ENCODE measurements at places on chromosomes 4 and X.

- DNase-seq: no peak
These were observed 18.2 kb upstream of the RPL34 start for GRCh38 chr4:108602163-108602562.

GRCh38 chr4:144788469-144788868, 142.5 kb downstream of the HHIP start:
- DNase-seq: no peak

- no peak for DNase-seq
These were observed 226.4 kb upstream of the CASK start for GRCh38 chrX:42149765-42150164.

DNA sequence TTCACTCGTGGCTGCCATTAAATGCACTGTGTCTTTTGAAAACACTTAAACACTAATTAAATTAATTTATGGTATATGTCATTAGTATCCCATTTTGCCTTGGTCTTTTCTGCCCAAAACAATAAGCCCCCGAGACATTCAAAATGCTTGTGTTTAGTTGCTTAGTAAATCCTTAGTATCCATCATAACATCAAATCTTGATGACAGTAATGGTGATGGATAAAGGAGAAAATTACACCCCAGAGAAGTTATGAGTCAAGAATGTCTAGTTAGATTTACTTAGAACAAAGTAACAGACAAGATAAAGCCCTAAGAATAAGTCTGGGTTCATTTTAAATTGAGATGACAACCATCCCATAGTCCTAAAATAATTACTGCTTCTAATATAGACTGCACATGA, 21.3 kb downstream of the ANK2 start:
- DNase-seq: no peak

DNA sequence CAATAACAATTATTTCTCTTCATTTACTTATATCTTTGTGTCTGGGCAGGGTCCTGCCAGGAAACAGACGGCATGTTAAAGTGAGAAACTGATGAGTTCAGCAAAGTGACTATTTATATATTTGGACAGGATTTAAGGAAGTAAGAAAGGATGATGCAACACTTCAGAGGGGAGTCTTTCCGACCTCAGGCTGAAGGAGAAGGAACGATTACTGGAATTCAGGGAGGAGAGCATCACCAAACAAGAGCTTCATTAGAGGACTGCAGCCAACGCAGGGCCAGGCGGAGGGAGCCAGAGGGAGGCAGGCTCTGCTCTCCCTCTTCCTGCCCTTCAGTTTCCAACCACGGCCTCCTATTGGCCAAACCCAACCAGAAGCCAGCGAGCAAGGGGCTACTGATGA, 1.5 kb upstream of the TLR7 start:
- DNase-seq: no peak

DNA sequence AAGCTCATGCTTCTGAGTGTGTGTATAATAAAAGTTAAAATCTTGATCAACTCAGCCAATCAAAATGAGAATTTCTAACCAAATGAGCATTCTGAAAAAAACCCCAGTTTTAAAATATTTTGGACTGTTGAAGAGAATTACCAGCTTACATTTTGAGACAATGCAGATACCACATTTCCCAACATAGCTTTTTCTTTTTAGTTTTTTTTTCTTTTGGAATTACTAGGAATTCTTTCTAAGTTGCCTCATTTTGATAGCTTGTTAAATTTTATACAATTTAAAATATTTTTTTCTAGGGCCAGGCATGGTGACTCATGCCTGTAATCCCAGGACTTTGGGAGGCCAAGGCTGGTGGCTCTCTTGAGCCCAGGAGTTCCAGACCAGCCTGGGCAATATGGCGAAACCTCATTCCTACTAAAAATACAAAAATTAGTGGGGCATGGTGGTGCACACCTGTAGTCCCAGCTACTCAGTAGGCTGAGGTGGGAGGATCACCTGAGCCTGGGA, 2.2 kb downstream of the RP2 start:
- no peak for DNase-seq

DNA sequence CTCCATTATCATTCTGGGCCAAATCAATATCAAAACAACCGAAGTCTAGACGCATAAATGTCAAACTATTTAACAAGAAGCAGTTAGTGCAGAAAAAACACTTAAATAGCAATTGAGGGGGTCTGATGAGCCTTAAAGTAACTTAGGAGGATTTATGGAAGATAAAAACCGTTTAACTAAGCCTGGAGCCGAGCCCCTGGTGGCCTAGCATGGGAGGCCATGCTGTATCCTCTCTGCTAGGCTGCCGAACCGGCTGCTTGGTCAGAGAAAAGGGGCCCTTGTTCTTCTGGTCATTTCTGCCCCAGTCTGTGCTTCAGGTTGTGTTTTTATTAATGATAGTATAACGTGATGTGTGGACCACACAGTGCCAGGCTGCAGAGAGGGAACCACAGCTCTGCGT, 72.4 kb downstream of the CPZ start:
- no peak for DNase-seq

- DNase-seq: no peak
These were observed 49.8 kb downstream of the TMEM144 start for GRCh38 chr4:158259955-158260575.

DNA sequence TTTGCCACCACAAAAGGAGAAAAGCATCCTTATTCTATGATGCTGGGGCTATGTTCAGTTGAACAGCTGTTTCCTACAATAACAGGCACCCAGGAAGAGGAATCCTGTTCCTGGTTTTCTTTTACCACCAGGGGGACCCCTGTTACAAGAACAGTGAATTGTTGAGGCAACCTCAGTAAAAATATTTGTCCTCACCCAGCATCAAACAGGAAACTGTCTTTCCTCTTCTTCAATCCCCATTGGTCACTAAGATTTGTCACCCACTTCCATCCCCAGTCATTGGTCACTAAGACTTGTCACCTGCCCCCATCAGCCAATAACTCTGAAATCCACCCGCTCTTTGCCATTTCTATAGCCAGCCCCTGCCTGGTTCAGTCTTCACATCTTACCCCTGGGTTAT, 143.5 kb upstream of the GALNT7 start:
- no peak for DNase-seq

GRCh38 chr4:14581741-14582140, 420.5 kb upstream of the CPEB2 start:
- no peak for DNase-seq

DNA sequence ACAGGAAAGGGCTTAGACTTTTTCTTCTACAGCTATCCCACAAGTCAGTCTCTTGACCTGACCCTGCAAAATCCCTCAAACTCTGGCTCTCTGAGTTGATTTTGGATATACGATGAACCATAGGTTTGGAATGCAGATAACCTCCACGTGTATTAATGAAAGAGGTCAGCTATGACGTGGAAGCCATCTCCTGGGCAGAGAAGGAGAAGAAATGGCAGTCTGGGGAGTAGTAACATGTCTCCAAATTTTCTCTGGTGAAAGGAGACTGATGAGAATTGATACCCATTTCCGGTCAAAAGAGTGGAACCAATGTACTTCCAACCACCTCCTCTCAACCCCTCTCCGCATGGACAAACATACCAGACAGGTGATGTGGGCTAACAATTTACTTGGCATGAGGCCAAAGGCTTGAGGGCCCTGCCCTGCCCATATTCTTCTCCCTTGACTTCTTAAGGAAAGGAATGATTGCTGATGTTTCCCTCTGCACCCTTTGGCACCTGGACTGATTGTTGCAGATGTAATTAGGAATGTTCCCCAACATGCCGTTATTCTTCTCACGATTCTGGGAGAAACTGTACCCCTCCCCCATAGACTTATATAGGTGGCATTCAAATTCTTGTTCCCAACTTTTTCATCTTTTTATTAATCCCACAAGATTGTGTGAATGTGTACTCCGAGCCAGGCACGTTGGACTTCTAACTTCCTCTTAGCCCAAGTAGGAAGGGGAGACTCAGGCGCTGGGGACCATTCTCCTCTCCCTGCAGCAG, 580 bp upstream of the PLS3 start:
- DNase-seq: no peak

DNA sequence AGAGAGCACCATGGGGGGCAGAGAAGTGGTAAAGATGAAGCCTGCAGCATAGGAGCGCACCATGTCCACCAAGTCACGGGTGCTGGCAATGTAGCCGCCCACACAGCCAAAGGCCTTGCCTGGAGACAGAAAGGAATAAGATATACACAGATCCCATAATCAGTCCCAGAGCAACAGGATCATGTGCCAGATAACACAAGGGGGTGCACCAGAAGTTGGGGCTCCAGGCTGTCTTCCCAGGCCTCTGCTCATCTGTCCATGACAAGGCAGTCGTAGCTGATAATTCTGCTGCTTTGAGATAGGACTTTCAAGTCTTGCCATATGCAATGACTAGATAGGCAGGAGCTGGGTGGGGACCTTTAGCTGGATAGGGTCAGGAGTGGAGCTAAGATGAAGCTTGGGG, 14.7 kb downstream of the APEX2 start:
- no peak for DNase-seq

DNA sequence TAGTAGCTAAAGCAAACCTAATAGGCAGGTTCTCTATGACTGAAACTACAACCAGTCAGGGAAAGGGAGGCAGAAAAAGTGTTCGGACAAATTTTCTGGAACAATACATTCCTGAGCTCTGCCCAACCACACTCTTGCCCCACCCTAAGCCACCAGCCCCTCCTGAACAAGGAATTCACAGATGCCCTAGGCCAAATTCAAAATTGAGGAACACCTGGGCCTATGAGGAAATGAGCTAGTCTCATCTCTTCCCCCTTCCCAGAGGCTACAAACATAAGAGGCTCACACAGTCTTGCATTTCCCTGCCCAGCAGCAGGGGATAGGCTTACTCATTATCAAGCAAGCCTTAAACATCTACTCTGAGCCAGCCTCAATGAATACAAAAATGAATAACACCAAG, 284.7 kb downstream of the ZNF674 start:
- no peak for DNase-seq

DNA sequence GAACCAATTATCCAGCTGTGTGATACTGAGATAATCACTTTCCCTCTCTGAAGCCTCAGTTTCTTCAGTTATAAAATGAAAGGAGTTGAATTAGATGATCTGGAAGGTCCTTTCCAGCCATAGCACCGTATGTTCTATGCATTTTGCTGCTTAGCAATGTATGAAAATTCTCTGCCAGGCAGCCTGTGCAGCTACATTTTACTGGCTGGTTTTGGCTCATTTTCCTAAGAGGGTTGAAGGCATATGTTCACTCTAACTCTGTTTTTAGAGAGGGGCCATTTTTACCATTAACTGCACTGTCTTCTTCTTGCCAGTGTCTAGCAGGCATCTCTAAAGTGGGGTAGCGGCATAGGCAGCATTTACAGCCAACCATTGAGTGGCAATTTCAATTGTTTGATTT, 26.1 kb downstream of the TRPC5 start:
- no peak for DNase-seq

- DNase-seq: no peak
These were observed 92.8 kb downstream of the CBR4 start for GRCh38 chr4:168917138-168917779.

DNA sequence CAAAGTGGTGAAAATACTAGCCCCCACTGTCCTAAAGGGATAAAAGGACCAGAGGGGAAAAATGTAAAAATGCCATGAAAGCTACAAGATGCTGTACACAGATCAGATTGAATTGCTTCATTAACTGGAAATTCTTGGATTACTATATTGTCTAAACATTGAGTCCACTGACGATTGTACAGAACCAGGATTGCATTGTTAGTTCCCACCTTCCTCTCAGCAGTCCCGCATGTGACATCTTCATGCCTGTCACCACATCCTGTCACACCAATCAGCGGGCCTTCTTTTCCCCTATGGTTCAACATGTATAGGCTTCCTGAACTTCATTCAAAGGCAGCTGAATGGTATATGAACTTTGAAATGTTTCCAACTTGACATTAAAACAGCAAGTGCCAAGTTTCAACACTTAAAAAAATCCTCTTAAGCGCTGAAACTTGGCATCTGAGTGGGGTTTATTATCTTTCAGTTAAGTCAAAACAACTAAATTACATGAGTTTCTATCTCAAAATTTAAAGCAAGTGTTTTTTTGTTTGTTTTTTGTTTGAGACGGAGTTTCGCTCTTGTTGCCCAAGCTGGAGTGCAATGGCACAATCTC, 24.6 kb downstream of the ZRSR2 start:
- no peak for DNase-seq

DNA sequence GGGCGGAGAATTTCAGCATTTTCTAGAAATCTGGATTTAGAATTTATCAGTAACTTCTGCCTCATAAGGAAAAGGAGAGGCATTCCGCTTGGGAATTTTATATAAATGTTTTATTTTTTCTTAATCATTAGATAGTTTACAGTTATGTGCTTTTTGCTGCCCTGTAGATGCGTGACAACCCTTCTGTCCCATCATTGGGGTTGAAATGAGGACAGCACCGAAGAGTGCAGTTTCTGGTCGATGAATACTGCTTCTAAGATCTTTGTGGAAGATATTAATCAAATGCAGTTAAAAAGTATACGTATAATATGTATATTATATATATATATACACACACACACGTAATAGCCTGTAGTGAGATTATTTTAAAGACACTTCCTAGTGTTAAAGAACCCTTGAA, 1.5 kb downstream of the RBPJ start:
- DNase-seq: no peak

DNA sequence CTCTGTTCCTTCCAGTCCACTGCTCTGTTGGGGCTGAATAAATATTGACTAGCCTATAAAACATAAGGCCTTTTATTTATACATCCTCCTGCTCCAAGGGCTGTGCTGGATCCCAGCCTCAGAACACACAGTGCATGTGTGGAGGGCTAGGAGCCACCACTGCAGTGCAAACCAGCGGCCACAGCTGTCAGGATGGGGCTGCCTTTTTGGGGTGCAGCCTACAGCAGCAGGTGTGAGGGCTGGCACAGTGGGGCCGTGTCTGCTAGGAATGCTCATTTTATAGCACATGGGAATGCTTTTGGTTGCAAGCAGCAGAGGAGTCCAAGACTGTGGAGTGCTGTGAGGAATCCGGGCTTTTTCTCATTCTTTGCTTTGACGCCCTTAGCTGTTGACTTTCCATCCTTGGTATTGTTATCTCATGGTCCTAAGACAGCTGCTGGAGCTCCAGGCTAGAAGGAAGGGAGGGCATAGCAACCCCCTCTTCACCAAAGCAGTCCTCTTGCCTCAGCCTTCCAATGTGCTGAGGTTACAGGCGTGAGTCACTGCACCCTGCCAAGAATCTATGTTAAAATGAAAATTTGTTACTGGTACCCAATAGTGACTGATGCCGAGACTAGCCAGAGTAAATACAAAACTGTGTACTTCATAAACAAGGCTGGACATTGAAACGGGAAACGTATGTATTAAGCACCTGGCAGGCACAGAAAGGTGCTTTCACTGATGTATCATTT, 334.3 kb upstream of the GATB start:
- DNase-seq: no peak

GRCh38 chr4:85369703-85370380, 105.1 kb upstream of the ARHGAP24 start:
- no peak for DNase-seq

Measured in activated CD8-positive, alpha-beta memory T cell treated with anti-CD3 and anti-CD28 coated beads for 4 hours (primary cell).